ENCODE measurements at places on chromosomes 13 and 19.

- DNase-seq = no peak
Observed at GRCh38 chr13:40139896-40140520, 484.5 kb downstream of the COG6 start.

DNA sequence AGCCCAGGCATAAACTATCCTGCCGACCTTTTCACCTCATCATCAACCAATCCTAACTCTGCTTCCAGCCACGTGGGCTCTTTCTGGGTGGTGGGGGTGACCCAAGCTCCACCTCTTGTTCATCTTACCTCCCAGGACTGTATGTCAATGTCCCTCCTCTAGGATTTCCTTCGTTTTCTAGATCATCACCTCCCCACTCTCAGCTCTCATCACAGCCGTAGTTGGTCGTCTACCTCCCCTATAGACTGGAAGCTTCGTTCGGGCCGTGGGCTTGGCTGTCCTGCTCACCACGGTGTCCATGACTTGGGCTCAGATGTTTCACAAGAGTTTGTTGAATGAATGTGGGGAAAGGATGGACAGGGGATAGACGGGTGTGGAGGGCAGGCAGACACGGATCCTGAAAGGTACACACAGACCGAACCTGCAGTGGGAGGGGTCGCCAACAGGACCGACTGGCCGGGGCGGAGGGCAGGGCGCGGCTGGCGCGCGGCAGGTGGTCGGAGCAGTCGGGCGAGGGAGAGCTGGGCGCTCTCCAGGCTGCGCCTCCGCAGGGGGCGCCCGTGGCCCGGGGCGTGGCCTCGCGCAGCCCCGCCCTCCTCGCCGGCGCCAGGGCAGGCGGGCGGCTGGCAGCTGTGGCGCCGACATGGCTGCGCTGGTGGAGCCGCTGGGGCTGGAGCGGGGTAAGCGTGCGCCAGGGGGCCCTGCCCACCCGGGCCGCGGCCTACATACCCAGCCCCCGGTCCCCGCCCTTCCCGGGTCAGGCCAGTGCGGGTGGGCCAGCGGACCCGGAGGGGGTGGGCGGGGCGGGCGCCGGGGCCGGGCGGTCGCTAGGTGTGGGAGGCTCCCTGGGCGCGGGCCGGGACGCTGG lies at the start of gene LIN7B:
Gene LIN7B (plus strand): TSS at position 609 of the 868 bp plus-strand sequence. CDS start 35 bp downstream, at position 644.
- peak; percentile 77 for DNase-seq

GRCh38 chr19:55632463-55632834 lies 8.1 kb upstream of the ZNF784 start:
- no peak for DNase-seq

- DNase-seq = no peak
Observed at GRCh38 chr19:1221904-1222255, 15.9 kb downstream of the CBARP start.

DNA sequence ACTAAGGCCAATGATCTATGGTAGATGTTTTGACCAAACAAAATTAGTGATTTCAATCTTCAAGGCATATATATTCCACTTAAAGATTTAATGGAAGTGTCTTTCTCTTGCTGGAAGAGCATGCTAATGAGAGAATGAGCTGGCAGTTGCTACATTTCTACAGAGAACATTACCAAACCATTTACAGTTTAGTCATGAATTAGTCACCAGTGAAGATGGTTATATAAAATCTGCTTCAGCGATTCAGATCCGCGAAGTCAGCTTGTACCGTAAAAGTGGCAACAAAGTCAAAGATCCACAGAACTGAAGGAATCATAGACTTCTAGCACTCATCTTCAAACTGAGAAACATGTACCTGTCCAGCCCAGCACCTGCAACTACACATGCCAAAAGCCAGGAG lies 156.3 kb downstream of the SLITRK5 start:
- no peak for DNase-seq

DNA sequence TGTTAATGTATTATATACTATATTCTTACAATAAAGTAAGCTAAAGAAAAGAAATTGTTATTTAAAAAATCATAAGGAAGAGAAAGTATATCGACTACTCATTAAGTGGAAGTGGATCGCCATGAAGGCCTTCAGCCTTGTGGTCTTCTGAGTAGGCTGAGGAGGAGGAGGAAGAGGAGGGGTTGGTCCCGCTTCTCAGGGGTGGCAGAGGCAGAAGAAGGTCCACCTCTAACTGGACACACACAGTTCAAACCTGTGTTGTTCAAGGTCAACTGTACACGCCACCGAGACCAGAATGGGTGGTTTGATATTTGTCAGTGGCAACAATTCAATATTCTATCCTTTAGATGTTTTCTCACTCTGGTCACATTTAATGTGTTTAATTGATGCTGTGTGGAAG lies 67.2 kb downstream of the ALOX5AP start:
- DNase-seq = no peak

DNA sequence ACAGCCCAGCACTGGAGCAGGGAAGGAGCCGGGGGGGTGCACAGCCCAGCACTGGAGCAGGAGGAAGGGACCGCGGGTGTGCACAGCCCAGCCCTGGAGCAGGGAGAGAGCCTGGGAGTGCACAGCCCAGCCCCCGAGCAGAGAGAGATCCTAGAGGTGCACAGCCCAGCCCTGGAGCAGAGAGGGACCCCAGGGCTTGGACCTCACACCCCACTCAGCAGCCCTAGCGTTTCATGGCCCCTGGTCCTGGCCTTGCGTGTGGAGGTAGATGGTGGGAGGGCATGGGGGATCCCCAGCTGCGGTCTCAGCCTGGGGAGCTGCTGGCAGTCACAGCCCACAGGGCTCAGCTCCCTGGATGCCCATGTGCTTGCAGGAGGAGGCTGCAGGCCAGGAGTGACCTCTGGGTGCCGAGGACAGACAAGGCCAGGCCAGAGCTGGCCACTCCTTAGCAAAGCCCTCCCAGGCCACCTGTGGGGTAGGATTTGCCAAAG lies 25.1 kb downstream of the GAS6 start:
- no peak for DNase-seq

GRCh38 chr19:56140583-56141416 lies at the start of gene ZNF444:
TSS of gene ZNF444 (plus strand) at chr19:56141287. CDS start at chr19:56146912, 5,625 bp downstream.
- DNase-seq = peak; percentile 99

DNA sequence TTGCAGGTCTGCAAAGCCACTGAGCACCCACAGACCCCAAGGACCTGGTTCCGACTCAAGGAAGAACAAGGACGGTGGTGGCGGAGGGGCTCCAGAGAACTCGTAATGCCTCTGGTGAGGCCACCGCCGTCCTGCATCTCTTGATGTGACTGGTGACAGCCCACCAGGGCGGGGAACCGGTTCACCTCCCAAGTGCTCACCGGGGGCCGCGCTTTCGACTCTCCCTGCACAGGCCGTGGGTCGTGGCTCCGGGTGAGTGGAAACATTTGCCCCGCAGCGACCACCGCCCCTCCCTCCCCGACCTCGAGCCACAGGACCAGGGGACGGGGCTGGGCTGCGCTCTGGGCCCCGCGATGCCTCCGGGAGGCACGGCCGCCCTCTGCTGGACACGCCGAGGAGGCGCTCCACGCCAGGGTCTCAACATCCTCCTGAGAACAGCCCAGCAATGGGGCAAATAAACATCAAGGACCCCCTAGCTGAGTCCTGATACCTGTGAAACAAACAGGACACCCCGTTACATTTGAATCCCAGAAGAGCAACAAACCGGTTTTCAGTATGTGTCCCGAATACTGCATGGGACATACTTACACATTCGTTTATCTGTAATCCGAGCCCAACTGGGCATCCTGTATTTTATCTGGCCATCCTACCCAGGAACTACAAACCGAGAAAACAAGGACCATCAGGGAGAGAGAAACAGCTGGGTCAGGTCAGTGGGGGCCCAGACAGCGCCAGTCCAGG lies 3.9 kb upstream of the PLPP2 start:
- DNase-seq = peak; percentile 24

DNA sequence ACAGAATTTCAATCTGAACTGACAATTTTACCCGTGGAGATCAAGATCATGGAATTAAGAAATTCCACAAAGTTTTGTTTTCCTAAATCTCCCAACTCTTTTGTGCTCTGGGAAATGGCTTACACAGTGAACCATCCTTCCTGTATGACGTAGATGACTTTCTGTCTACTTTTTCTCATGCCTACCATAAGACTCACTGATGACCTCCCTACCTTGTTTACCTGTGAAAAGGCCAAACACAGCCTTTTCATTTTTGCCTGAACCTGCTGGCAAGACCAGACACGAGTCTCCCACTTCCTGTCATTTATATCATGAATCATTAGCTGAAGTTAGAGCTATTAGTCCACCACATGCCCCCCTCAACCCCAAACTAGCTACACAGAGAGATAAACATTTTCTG lies 4.6 kb upstream of the KBTBD6 start:
- no peak for DNase-seq

- no peak for DNase-seq
Observed at GRCh38 chr13:75770592-75771011, 134.5 kb downstream of the LMO7 start.

DNA sequence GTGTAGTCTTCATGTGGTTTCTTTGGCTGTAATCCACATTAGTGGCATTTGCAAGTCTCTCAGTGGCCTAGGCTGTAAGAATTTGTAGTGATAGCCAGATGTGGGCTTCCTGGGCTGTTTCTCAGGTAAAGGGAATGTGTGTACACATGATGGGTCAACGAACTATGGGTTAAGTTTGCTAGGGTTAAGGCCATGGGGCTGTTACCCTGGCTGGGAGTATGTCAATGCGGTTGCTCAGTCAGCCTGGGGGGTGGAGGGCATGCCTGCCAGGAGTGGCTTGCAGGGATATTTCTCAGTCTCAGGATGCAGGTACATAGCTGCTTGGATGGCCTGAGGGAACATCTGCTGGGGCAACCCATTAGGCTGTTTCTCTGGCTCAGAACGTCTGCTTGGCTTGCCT lies 13.4 kb downstream of the CYSLTR2 start:
- DNase-seq = no peak

- no peak for DNase-seq
Observed at GRCh38 chr19:46925548-46925950, 64.8 kb downstream of the ARHGAP35 start.

GRCh38 chr19:3466635-3467034 lies 13.7 kb downstream of the SMIM24 start:
- DNase-seq = peak; percentile 59

DNA sequence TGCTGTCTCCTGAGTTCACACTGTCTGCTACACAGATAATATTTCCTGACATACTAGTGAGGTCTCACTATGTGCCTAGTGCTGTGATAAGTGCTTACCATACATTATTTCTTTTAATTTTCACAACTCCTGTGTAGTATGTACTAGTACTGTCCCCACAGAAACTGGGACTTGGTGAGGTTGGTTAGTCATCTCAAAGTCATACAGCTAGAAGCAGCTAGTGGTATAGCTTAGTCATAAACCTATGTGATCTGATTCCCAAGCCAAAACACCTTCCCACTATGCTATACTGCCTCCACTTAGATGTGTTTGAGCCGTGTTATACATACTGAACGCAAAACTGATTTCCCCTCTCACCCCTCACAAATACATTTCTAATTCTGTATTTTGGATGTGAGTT lies 10.5 kb downstream of the MTMR6 start:
- DNase-seq = no peak

DNA sequence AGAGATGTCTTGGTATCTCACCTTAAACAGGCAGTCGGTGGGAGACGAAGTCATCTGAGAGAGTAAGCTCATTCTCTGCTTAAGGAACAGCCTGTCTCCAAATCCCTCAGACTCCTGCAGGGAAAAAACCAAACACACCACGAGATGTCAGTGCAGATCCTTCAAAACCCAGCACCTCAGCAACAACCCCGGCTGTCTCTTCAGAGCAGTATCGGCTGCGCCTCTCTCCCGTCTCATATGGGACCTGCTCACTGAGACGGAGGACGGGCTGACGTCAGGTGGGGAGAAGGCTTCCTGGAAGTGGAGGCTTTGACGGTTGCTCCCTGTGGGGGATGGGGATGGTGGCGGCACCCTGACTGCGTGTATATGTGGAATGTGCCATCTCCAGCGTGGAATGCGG lies 43.6 kb downstream of the ANKRD27 start:
- DNase-seq = no peak

GRCh38 chr13:98471934-98472333 lies 105.0 kb downstream of the STK24 start:
- no peak for DNase-seq

DNA sequence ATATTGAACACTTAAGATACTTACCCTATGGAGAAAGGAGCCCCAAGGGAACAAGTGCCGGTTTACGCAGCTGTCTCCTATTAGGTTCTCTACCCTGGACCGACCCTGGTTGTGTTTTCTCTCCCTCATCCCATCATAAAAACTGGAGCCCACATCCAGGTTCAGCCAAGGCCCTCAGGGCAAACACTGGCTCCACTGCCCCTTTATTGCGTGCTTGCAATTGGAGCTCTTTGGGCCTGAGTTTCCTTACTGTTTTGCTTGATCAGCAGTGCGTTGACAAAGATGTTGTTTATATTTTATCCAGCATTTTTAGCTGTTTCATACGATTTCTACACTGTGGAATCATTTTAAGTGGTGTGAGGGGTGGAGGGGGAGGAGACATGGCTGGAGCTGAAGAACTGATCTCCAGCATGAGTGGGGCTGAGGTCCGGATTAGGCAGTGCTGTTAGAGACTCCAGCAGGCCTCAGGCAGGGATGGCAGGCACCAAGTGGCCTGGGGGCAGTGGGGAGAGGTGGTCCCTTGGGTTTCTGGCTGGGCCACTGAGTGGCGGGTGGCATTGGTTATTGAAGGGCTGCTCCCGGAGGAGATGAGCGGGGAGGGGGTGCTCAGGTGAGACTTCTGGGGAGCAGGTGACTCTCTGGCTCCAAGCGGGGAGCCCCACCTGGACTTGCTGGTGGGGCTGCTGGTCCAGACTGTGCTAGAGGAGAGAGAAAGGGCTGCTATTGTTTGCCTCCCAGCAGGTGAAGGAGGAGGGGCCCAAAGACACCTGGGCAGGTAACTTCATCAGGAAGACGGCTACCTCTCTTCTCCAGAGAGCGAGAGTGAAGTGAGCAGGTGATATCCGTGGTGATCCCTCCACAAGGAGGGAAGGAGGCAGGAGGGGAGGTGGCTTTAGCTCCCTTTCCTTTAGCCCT lies 62.4 kb upstream of the RNF113B start:
- no peak for DNase-seq

- DNase-seq = no peak
Observed at GRCh38 chr13:44470638-44471562, 97.3 kb downstream of the SERP2 start.

- DNase-seq = no peak
Observed at GRCh38 chr19:11064831-11065303, 24.4 kb upstream of the LDLR start.

GRCh38 chr13:46396341-46396740 lies 9.3 kb upstream of the RUBCNL start:
- no peak for DNase-seq

GRCh38 chr13:70668293-70668692 lies 560.0 kb upstream of the KLHL1 start:
- no peak for DNase-seq

DNA sequence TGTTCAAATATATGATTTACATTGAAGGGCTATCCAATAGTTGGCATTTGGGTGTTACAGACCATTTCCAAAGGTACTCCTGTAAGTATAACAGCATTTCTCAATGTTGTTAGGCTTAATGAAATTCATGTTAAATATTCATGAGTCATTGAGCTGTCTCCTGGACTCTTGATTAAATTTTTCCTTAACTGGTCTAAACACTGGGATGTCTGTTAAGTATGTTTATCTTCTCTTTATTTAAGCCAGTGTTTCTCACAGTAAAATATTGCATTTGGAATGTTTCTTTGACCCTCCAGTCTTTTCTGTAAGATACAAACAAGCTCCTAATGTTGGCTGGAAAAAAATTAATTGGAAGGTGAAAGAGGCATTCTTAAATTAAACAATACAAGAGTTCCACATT lies 402.5 kb upstream of the HTR2A start:
- DNase-seq = no peak

Data from C1 segment of cervical spinal cord (tissue), 14 donors.